Thyroid gland (tissue), 4 donors: ENCODE measurements at places on chromosomes 4 and X. TPM values are rescaled to one million over a fixed set of nuclear protein-coding genes. Genes with fewer than 3 reads are reported as not detected.

- no peak for DNase-seq
Measured at GRCh38 chr4:1332686-1333085, 14.3 kb upstream of the UVSSA start.

- DNase-seq, result no peak
Measured at GRCh38 chr4:31647786-31648185, 927.6 kb downstream of the PCDH7 start.

DNA sequence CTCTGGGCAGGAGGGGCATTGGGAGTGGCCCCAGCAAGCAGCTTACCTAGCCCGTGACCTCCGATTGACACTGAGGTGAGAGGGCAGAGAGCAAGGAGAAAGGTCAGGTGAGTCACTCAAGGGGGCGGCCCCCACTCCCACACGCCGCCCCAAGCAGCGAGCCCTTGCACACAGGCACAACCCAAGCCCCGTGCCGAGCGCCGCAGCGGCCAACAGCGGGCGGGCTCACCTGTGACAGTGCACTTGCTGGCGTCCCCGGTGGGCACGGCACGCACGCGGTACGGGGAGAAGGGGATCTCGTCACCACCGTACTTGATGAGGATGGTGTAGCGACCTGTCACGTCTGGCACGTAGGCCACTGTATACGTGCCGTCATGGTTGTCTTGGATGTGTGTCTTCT lies 17.2 kb downstream of the FLNA start:
- DNase-seq, result no peak

- DNase-seq, result no peak
Measured at GRCh38 chr4:95909211-95909610, 69.3 kb downstream of the PDHA2 start.

DNA sequence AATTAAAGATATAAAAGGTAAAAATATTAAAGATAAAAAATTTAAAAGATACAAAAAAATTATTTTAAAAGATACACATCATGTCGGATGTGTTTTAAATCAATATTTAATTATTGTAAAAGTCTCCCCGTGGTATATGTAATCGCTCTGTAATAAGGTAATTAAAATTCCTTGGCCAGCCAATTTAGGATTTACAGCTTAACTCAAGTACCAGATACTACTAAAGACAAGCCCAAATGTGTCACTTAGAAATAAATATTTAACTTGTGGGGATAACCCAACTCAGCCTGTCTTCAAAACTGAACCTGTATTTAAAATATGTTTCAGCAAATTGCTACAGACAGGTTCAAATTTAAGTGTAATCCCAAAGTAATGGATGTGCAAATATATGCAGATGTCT lies 56.0 kb downstream of the GPR82 start:
- no peak for DNase-seq

- no peak for DNase-seq
Measured at GRCh38 chr4:110022457-110022856, 109.8 kb downstream of the EGF start.

DNA sequence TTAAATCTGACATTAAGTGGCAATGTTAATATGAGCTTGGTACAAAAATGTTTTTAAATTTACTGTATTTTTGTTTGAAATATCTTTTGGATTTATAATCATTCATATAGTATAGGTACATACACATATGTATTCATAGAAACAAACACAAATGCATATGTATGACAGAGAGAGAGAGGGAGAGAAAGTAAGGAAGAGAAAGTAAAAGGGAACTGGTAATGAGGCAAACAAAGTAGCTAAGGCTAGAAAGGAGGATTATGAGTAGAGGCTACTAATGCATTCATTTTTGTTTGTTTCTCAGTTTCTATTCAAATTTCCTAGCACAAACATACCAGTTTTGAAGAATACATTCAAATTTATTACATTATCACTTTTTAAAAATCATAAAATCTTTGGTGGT lies 132.4 kb downstream of the GLRA3 start:
- DNase-seq, result no peak

- DNase-seq, result no peak
Measured at GRCh38 chr4:139528377-139529005, 27.5 kb downstream of the SETD7 start.

DNA sequence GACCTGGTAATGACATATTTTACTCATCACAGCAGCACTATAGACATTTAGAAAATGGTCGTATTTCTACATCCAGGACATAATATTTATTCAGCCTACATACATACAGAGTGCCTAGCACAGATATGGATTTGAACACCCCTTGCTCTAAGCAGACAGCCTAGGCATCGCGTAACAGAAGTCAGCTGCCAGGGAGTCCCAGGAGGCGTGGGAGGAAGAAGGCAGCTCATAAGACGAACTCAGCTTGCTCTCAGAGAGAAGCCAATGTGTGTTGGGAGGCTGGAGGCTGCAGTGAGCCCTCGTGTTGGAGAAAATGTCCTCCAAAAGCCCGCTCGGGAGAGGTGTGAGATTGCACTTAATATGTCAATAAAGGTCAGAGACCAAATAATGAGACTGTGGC lies 131.6 kb downstream of the BCOR start:
- DNase-seq, result no peak

DNA sequence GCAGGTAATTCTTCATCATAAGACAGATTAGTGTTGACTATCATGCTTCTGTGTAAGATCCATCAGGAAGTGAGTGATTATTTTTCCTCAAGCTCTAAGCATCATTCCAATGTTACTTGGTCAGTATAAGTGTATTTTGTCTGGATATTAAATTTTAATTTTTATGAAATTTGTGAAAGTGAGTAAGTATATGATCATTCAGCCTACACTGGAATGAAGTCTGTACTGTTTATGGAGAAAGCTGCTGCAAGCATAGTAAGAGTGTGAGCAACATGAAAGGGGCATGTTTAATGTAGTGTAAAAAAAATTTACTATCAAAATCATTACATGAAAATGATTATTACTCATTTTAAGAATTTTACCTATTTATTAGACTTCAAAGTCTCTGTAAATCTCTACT lies 84.8 kb downstream of the IL15 start:
- DNase-seq, result no peak

- DNase-seq, result no peak
Measured at GRCh38 chrX:23792861-23793553, 10.0 kb downstream of the SAT1 start.

DNA sequence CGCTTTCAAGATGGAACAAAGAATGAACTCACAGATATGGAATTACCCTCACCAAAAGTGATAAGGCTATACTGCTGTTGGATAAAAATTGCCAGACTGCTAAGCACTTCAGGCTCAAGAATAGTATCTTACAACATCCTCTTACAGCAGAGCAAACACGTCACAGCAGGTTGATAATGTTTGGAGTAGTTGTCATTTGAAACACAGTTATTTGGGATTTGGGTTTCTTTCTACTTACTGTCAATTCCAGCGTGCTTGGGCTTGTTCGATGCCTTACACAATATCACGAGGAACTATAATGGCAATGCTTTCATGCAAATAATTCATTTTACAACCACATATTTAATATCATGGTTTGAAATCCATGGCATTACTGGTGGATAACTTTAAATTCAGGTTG lies 1223.7 kb upstream of the AGA start:
- no peak for DNase-seq

DNA sequence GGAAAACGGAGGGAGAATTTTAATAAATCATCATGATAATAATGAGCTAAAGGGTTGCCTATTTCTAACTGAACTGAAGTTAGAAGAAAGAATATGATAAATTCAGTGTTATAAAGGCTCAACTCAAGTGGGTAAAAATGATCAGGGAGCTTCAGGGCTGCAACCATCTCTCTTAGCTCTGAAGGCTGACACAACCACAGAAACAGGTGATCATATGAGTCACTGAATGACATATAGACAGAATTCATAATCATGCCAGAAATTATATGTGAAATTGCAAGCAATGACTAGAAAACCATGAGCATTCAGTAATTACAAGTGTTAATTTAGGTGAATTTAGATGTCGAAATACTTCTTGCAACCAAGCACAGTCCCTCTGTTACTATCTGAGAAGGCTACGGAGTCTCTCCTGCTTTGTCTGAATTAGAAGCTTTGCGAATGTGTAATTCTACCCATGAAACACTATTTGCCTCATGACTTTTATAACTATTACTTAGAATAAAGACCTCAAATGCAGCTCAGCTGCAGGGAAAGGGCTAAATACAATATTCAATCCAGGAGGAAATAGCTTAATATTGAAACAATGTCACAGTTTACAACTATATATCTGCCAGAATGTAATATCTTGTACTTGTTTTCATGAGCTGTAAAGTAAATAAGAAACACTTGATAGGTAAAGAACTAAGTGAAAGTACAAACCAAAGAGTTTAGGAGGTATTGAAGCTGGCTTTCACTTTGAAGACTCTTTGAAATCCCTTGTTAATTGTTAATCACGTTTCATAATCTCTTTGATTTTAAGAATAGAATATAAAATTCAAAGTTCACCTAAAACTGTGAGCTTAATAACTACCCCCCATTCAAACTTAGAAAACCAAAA lies 1972.6 kb downstream of the ARAP2 start:
- DNase-seq, result no peak

DNA sequence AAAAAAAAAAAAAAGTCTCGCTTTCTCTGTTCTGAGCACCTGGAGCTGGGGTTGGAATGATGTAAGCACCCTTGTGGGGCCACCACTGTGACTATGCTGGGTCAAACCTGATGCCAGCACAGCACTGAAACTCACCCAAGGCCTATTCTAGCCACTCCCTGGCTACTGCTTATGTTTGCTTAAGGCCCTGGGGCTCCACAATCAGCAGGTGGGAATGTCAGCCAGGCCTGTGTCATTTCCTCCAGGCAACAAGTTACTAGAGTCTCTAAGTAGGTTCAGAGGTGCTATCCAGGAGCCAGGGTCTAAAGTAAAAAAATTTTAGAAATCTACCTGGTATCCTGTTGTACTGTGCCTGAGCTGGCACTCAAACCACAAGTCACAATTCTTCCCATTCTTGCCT lies 1306.8 kb downstream of the STIM2 start:
- no peak for DNase-seq

DNA sequence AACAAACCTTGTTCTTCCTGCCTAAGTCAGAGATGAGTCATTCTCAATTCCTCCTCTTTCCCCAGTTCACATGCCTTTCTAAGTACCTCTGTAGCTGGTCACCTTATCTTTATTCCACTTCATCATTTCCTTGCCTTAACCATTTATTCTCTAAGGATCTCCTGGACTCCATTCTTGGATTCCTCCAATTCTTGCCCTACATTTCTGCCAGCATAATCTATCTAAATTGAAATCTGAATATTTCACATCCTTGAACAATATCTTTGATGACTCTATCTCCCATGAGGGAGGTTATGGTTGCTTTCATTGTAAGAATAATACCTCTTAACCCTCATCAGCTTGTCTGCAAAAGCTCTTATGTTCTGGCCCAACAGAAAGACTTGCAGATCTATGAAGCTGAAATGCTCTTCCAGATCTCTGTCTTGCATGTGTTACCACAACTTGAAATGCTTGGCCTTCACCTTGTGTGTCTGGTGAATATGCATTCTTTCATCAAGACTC lies 28.6 kb upstream of the PDE5A start:
- no peak for DNase-seq

- no peak for DNase-seq
Measured at GRCh38 chr4:16450031-16450430, 223.8 kb upstream of the TAPT1 start.

GRCh38 chr4:124777007-124777406 lies 64.5 kb upstream of the ANKRD50 start:
- DNase-seq, result no peak

DNA sequence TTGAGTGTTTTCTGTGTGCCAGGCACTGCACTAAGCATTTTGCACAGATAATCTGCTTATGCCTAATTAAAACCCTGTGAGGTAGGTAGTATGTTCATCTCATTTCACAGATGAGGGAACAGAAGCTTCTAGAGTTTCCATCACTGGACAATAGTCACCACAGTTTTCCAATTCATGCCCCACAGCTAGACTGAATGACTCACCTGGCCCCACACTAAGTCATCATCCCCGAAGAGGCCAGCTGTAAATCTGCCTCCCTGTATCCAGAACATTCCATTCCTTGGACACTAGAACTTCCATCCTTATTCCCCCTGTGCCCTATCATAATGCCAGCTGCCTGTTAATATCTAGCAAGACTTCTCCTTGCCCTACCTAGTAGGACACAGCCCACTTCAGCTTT lies 40.9 kb upstream of the NYX start:
- no peak for DNase-seq

DNA sequence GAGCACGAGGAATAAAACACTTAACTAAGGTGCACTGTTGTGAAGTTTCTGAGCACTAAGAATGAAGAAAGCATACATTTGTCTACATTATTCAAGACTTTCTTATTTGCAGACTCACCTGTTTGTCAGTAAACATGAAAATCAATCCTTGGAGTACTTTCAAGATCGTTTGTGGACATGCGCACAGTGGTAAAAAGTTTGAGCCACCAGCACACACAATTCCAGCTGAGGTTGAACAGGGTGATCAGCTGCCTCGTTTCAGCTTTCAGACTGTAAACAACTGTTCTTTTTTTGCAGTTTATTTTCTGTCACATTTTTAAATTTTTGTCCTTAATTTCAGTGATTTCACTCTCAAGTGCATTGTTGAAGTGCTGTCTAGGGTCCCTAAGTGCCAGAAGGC lies 143.8 kb upstream of the VCX2 start:
- no peak for DNase-seq

GRCh38 chr4:41427931-41428600 lies 109.9 kb upstream of the LIMCH1 start:
- no peak for DNase-seq

Gene LINC00632
- total RNA-seq, result 74.6 TPM

Gene SLC4A4
- total RNA-seq, result 80.7 TPM

Gene CXXC4
- total RNA-seq, result 5.2 TPM

Gene CENPVL1
- total RNA-seq, result not detected

Gene NIPAL1
- total RNA-seq, result 3.5 TPM

Gene ALAS2
- total RNA-seq, result not detected

Gene CCKAR
- not detected for total RNA-seq

Gene STAG2
- 102 TPM for total RNA-seq

Gene LONRF3
- total RNA-seq, result 32.1 TPM
